Activated CD4-positive, CD25-positive, alpha-beta regulatory T cell (primary cell): ENCODE measurements at places on chromosomes 5 and 9.

GRCh38 chr9:33858423-33858822 is 41.5 kb downstream of the UBE2R2 start:
- no peak for DNase-seq

DNA sequence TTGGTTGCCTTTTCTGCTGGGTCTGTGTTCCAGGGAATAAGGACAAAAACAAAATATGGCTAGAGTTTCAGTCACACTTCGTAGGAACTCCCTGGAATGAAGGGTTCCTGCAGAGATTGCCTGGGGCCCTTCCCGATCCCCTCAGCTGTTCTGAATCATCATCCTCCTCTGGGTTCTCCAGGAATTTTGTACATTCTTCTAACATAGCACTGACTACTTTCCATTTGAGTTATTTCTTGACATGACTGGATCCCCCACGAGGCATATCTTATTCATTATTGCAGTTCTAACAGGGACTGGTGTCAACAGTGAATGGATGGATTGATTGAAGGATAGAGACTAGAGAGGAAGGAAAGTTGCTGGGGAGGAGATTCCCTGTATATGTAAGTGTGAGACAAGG is 49.2 kb upstream of the TNC start:
- no peak for DNase-seq

DNA sequence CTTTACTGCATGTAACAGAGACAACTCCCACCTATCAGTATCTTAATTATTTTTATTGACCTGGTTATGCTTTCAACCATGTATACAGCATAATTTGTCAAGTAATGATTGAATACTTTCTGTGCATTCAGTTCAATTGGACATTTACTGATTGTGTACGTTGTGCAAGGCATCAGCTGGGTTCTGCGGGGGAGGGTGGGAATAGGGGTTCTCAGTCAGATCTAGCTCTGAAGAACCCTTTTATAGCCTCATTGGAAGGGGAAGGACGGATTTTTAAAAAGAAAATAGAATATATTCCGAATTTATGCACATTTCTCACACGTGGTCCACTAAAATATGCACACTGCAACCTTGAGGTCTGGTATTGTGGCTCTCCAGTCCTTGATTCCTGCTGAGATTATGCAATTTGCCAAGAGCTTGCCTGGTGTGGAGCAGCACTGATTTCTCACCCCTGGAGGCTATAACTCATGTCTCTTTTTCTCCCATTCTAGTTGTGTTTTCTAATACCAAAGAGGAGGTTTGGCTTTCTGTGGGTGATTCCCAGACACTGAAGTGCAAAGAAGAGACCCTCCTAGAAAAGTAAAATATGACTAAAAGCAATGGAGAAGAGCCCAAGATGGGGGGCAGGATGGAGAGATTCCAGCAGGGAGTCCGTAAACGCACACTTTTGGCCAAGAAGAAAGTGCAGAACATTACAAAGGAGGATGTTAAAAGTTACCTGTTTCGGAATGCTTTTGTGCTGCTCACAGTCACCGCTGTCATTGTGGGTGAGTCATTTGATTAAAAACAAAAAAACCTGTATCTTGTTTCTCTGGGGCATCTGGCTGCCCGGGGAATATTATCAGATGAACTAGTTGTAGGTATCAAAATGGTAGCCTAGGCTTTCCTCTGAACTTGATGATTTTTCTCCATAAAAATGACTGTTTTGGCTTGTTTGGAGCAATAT is 1.7 kb downstream of the SLC1A3 start:
- DNase-seq, result no peak

- no peak for DNase-seq
Observed at GRCh38 chr9:5582835-5583195, 46.1 kb upstream of the RIC1 start.

GRCh38 chr9:16561121-16561520 is 309.3 kb downstream of the BNC2 start:
- DNase-seq, result no peak

DNA sequence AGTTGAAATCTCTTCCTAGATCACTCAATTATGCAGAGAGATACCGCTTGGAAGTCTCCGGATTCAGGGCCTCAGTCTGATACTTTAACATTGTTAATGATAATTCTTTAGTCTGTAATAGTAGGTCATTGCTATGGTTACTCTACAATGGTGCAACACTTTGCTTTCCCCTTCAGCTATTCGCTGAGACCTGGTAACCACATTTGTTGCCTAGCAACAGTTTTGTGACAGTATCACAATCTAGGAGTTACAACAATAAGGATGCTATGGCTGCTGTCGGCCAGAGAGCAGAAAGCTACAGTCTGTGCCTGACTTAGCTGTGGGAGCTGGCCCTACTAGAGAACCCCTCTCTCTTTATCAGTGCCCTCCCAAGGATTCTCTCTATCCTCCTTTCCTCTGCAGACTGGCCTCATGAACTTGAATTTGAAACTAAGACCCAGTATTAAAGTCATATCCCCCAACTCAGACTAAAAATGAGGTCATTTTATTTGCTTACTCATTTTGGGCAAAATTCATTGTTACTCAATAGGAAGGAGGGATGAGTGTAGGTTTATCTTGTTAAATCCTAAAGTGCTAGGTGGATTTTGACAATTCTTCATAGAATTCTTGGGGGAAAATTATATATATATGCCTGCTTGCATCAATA is 39.3 kb downstream of the NR2F1 start:
- no peak for DNase-seq

GRCh38 chr5:32683125-32683524 is 28.0 kb upstream of the NPR3 start:
- no peak for DNase-seq

DNA sequence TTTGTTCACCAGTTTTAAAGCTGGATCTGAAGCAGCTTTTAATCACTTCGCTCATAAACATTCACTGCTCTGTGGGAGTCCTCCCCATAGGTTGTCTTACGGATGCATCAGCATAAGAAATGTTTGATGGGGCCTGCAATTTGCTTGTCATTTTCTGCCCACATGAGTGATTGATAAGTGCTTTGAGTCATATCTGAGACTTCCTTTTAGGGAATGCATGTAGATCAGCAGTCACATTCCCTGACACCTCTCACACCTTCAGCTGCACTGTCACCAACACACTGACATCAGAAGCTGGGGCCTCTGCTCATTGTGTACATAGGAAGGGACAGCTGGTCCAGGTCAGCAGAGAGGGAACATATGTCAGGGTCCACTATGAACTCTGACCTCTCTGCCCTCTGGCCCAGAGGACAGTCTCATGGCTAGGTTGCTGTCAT is 84.1 kb upstream of the SPATA31D4 start:
- DNase-seq, result no peak

DNA sequence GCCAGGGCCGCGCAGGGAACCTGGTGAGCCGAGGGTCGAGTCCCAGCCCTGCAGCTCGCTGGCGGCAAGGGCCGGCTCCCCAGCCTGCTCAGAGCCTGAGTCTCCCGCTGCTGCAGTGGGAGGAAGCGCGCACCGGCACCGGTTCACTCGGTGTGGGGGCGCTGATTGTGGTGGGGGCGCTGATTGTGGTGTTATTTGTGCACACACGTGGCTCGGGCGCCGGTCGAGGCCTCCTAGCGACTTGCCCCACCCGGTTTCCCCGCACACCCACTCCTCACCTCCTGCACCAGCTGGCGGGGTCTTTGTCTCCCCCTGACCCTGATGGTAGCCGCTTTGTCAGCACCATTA is 266.7 kb downstream of the NSG2 start:
- DNase-seq, result no peak

DNA sequence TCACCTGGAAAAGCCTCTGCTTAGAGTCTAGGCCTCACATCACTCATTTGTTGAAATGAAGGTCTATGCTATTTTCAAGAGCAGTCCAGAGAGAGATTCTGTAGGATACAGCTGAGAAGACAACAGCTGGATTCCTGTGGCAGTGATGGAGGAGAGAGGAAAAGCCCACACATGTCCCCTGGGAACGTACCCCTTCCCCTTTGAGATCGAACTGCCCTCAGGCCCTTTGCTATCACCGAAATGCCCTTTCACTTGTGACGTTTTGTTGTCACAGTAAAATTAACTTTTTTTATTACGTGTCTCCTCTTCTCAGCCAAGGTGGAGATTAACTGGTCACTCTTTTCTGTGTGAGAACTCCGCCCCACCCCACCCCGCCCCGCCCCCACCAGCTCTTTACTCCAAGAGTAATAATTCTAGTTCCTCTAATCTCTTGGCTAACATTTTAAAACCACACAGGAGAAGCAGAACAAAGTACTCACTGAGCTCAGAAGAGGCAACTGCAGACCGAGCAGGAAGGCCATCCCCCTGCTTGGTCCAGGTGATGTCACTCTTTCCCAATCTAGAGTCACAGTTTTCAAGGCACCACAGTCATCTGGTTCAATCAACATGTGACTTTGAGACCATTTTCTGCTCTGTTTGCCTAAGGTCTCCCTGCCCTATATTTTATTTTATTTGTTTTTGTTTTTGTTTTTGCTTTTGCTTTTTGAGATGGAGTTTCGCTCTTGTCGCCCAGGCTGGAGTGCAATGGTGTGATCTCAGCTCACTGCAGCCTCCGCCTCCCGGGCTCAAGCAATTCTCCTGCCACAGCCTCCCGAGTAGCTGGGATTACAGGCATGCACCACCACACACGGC is 105.6 kb downstream of the SUSD1 start:
- no peak for DNase-seq

DNA sequence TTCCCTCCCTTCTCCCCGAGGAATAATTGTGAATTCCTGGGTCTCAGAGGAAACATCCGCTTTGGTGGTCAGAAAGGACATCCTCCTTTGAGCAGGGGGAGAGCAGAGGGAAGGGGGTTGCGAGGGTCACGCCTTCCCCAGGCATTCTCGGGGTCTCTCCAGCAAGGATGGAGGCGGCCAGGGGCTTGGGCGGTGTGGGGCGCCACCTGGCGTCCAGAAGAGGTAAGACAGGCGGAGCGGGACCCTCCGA is 129.1 kb downstream of the KCNIP1 start:
- DNase-seq, result peak; percentile 4

GRCh38 chr9:93209097-93209496 is 25.2 kb downstream of the WNK2 start:
- DNase-seq, result no peak

GRCh38 chr5:159514229-159514810 is 184.0 kb upstream of the IL12B start:
- no peak for DNase-seq

DNA sequence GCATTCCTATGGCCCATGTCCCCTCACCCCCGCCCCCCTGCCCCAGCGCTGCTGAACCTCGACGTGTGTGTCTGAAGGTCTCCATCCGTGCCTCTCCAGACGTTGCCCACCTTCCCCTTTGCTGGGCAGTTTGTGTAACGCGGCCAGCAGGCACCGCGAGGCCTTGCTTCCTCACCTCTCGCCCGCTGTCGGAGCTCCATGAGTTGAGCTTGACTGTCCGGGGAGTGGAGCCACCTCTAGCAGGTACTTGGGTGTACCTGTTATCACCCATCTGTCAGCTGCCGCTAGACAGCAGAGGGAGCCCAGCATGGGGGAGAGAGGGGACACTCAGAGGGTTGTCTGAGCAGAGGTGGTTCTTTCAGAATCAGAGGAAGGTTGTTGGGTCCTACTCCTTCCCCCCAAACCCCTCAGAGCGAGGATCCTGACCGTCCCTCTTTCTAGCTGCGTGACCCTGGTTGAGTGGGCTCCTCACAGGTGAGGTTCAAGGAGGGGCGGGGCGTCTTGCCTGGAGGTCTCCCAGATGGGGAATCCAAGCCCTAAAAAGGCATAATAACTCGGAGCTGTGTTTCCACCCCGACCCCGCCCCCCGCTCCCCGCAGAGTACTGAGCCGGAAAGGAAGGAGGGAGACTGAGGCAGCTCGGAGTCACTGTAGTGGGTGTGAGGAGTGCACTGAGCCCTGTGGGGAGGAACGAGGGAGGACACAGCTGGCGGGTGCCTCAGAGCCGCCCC is 184.7 kb downstream of the C9orf50 start:
- no peak for DNase-seq

- DNase-seq, result no peak
Observed at GRCh38 chr9:89821081-89821480, 216.3 kb downstream of the GADD45G start.

DNA sequence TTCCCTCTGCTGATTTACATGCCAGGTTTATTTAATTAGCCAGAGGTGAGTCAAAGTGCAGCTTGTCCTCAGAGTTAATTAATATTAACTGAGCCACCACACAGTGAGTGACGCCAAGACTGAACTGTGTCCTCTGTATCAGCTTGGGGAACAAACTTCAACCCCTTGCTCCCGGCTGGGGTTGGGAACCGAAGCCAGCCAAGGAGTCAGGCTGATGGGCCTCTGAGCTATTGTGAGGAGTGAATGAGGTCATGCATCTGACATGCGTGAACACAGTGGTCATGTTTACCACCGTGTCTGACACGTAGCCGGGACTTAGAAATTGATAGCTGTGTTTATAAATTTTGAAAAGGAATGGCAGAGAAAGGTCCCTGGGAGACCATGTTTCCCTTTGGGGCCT is 17.1 kb downstream of the IGIP start:
- no peak for DNase-seq

- DNase-seq, result no peak
Observed at GRCh38 chr5:1963941-1964451, 81.3 kb upstream of the IRX4 start.

DNA sequence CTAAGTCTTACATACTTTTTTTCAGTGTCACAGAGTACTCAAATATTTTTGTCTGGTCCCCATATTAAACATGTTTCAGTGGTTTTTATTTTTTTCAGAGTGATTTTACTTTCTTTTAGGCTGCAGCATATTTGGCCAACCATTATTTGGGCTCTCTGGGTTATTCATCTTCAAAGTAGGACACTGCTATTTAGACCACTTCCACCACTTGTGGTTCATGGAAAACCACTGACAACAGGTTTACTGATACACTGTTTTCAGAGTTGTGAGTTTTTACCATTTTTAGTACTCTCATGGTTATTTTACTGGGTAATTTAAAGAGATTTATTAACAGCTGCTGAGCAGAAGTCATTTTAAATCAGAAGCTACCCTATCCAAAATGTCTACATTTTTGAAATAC is 437.6 kb downstream of the KIAA0825 start:
- DNase-seq, result no peak

GRCh38 chr9:22522206-22522740 is 75.6 kb downstream of the DMRTA1 start:
- no peak for DNase-seq

GRCh38 chr9:95249986-95250385 is 67.5 kb downstream of the FANCC start:
- no peak for DNase-seq

DNA sequence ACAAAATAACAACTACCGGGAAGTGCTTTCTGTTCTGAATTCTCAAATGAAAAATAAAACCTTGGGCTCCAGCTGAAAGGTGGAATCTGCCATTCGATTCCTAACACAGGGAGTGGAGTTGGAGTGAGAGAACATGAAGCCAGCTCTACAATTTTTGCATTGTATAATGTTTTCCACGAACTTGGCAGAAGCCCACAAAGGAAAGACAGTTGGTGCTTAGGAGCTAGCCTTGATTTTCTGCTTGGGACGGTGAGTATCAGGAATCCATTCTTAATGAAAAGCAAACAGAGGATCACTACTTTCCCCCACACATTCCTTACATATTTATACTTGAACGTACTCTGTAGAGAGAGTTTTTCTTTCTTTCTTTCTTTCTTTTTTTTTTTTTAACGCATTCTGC is 74.2 kb upstream of the FBXL7 start:
- no peak for DNase-seq

GRCh38 chr5:63803165-63803564 is 159.1 kb downstream of the HTR1A start:
- no peak for DNase-seq

GRCh38 chr5:31866166-31866565 is 227.2 kb downstream of the PDZD2 start:
- no peak for DNase-seq
